ENCODE measurements at places on chromosomes 16 and 17. TPM values are rescaled to one million over a fixed set of nuclear protein-coding genes. Genes with fewer than 3 reads are reported as not detected.

ACSM2B gene
- total RNA-seq, result not detected

AGRP gene
- total RNA-seq, result not detected

TPSG1 gene
- total RNA-seq, result not detected

DNA sequence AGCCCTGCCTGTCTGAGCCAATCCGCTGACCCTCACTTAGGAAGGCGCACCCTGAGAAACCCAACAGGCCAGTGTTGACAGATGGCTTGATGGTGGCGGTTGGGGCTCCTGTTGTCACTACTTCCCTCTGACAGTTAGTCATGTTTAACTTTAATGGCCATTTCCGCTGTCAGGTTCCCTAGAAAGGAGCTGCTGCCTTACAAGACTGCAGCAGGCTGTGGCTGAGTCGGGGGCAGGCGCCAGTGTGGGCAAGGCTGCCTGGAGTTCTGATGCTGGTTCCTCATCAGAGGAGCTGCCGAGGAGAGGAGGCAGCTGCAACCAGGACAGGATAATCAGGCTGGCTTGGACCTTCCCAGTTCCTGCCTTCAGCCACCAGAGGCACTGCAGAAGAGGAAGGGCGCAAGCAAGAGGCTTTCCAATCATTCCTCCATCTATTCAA, 223.2 kb upstream of the DYNLRB2 start:
- no peaks in the 10 kb centered on the region for H3K36me3 ChIP-seq
- no peaks in the 10 kb centered on the region for H3K4me1 ChIP-seq
- no peaks in the 10 kb centered on the region for H3K27me3 ChIP-seq
- no peak overlapping the region for H3K4me3 ChIP-seq
- DNase-seq, result no peak

- H3K4me3 ChIP-seq, result peak within 1 kb of the TSS; percentile 29
- H3K36me3 ChIP-seq, result no peaks in the 10 kb centered on the region
- no peak within 1 kb of the TSS for H3K27ac ChIP-seq
- H3K27me3 ChIP-seq, result peaks cover 8% of the 10 kb centered on the region
- peaks cover 7% of the 10 kb centered on the region for H3K4me1 ChIP-seq
These were observed at the start of gene ACAP1 for GRCh38 chr17:7336240-7337175. Gene ACAP1 (plus strand): TSS chr17:7336529. CDS start chr17:7336735, 206 bp downstream.

DNA sequence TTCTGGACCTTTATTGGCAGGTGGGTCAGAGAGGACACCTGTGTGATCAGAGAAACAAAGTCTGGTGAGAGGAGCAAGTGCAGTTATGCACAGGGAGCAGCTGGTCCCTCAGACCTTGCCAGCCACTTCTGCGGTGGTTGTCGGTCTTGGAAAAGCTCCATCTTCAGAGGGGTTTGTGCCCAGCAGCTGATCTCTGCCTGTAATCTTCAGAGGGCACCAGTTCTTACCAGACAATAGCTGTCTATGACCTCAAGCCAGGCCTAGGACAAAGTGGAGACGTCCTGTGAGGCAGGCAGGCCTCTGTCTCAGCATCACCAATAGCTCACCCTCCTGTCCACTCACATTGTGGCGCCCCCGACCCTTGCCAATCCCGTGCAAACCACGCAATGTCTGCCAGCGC, 66.5 kb upstream of the TBX2 start:
- no peak overlapping the region for H3K27ac ChIP-seq
- no peaks in the 10 kb centered on the region for H3K27me3 ChIP-seq
- no peak overlapping the region for H3K4me3 ChIP-seq
- DNase-seq, result no peak
- no peaks in the 10 kb centered on the region for H3K36me3 ChIP-seq
- peaks cover 15% of the 10 kb centered on the region for H3K4me1 ChIP-seq

DNA sequence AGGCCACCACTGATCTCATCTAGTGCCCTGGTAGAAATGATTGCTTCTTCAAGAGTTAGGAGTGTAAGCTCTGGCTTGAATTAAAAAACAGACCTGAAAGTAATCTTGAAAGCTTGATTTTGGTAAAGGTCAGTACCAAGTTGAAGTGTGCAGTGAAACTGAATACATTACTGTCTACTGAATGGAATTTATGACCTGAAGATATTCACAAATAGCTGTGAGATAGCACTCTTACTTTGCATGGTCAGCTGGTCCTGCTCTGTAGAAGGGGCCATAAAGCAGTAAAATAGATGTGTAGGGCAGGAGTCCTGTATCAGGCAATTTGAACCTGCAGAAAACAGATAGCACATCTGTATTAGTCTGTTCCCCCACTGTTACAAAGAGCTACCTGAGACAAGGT, 78.6 kb downstream of the MYH13 start:
- H3K36me3 ChIP-seq, result no peaks in the 10 kb centered on the region
- H3K4me1 ChIP-seq, result peaks cover 14% of the 10 kb centered on the region
- peaks cover 5% of the 10 kb centered on the region for H3K27me3 ChIP-seq
- no peak overlapping the region for H3K4me3 ChIP-seq
- no peak overlapping the region for H3K27ac ChIP-seq

GRCh38 chr16:56284521-56284920, 93.2 kb downstream of the GNAO1 start:
- DNase-seq, result no peak
- no peaks in the 10 kb centered on the region for H3K36me3 ChIP-seq
- no peak overlapping the region for H3K27ac ChIP-seq
- no peaks in the 10 kb centered on the region for H3K27me3 ChIP-seq

- H3K4me3 ChIP-seq, result no peak overlapping the region
- H3K4me1 ChIP-seq, result peaks cover 50% of the 10 kb centered on the region
- H3K27me3 ChIP-seq, result no peaks in the 10 kb centered on the region
These were observed 13.7 kb downstream of the B9D1 start for GRCh38 chr17:19348806-19349205.

- no peaks in the 10 kb centered on the region for H3K27me3 ChIP-seq
- peaks cover 82% of the 10 kb centered on the region for H3K4me1 ChIP-seq
- H3K4me3 ChIP-seq, result no peak overlapping the region
- DNase-seq, result no peak
These were observed 6.5 kb downstream of the NFATC3 start for GRCh38 chr16:68091380-68092261.

- H3K4me3 ChIP-seq, result no peak overlapping the region
- no peaks in the 10 kb centered on the region for H3K36me3 ChIP-seq
- H3K27me3 ChIP-seq, result no peaks in the 10 kb centered on the region
- H3K27ac ChIP-seq, result no peak overlapping the region
- DNase-seq, result no peak
These were observed 6.2 kb upstream of the KRT12 start for GRCh38 chr17:40873255-40873654.

DNA sequence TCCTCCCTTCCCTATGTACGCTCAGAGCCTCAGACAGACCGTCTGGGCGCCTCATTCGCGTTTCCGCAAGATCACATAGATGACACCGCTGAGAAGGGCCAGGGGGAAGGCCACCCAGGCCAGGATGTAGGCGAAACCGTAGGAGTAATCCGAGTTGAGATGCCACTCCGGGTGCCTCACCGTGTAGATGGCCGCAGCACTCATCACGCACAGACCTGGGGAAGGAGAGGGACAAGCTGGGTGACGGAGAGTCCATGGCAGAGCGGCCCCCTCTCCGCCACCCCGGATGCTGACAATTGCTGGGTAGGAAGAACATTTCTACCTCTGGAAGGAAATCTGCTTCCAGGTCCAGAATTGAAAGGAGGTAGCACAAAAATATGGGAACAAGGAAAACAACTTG, 34.3 kb downstream of the PMP22 start:
- no peak for DNase-seq
- peaks cover 20% of the 10 kb centered on the region for H3K4me1 ChIP-seq
- no peak overlapping the region for H3K27ac ChIP-seq
- no peaks in the 10 kb centered on the region for H3K27me3 ChIP-seq
- H3K4me3 ChIP-seq, result no peak overlapping the region
- H3K36me3 ChIP-seq, result peaks cover 57% of the 10 kb centered on the region

- peaks cover 21% of the 10 kb centered on the region for H3K36me3 ChIP-seq
- H3K4me3 ChIP-seq, result no peak overlapping the region
- DNase-seq, result no peak
These were observed 32.0 kb downstream of the GSE1 start for GRCh38 chr16:85645021-85645589.

- H3K27ac ChIP-seq, result peak overlapping the region; percentile 75
- H3K36me3 ChIP-seq, result peaks cover 19% of the 10 kb centered on the region
- no peak overlapping the region for H3K4me3 ChIP-seq
- no peaks in the 10 kb centered on the region for H3K27me3 ChIP-seq
- H3K4me1 ChIP-seq, result peaks cover 21% of the 10 kb centered on the region
- no peak for DNase-seq
These were observed 23.4 kb downstream of the WWOX start for GRCh38 chr16:78122774-78123315.

HCRT gene
- not detected for total RNA-seq

WSCD1 gene
- total RNA-seq, result 1.4 TPM

DNA sequence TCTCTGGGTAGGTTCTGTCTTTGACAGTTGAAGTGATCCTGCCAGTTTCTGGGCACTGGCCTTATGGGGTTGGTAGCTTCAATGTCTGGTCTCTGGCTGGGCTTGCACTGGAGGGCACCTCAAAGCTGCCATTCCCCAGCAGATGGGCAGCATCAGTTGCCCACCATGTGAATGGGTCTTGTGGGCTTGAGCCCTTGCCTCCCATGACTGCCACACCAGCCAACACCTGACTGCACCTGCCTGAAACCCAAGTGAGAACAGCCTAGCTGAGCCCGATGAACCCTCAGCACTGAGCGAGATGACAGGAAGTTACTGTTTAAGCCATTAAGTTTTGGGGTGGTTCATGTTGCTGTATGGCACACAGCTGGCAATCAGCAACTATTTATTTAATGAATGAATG, 69.1 kb upstream of the AXIN2 start:
- DNase-seq, result no peak
- H3K4me1 ChIP-seq, result peaks cover 21% of the 10 kb centered on the region
- no peak overlapping the region for H3K4me3 ChIP-seq
- no peaks in the 10 kb centered on the region for H3K27me3 ChIP-seq
- H3K36me3 ChIP-seq, result no peaks in the 10 kb centered on the region

- H3K4me3 ChIP-seq, result peak overlapping the region; percentile 64
- DNase-seq, result peak; percentile 81
- peak overlapping the region; percentile 67 for H3K27ac ChIP-seq
- H3K4me1 ChIP-seq, result peaks cover 19% of the 10 kb centered on the region
- H3K27me3 ChIP-seq, result no peaks in the 10 kb centered on the region
- H3K36me3 ChIP-seq, result no peaks in the 10 kb centered on the region
These were observed 532 bp downstream of the ARRB2 start for GRCh38 chr17:4710693-4711634.

- peak overlapping the region; percentile 78 for H3K27ac ChIP-seq
- H3K4me1 ChIP-seq, result peaks cover 24% of the 10 kb centered on the region
- H3K36me3 ChIP-seq, result peaks cover 20% of the 10 kb centered on the region
These were observed 825 bp downstream of the HEATR6 start for GRCh38 chr17:60077672-60078519.

DNA sequence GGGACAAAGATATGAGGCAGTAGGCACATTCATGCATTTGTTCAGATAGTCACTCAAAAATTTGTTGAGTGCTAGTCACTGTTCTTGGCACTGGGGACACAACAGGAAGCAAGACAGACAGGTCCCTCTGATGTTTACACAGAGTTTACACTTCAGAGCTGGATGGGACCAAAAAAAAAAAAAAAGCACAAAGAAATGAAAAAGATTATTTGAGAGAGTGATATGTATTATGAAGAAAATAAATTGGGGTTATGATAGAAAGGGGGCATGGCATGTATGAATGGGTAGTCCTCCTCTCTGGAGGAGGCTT, 3.5 kb upstream of the YPEL2 start:
- H3K4me3 ChIP-seq, result no peak overlapping the region
- H3K36me3 ChIP-seq, result no peaks in the 10 kb centered on the region
- no peaks in the 10 kb centered on the region for H3K27me3 ChIP-seq
- no peak for DNase-seq

- H3K4me3 ChIP-seq, result no peak overlapping the region
- no peak for DNase-seq
- H3K27me3 ChIP-seq, result no peaks in the 10 kb centered on the region
- no peak overlapping the region for H3K27ac ChIP-seq
- peaks cover 49% of the 10 kb centered on the region for H3K36me3 ChIP-seq
- H3K4me1 ChIP-seq, result peaks cover 11% of the 10 kb centered on the region
These were observed 45.6 kb downstream of the ADCY7 start for GRCh38 chr16:50311891-50312501.

GRCh38 chr16:88922114-88922825, 54.7 kb downstream of the CBFA2T3 start:
- H3K4me1 ChIP-seq, result peaks cover 77% of the 10 kb centered on the region
- peaks cover 16% of the 10 kb centered on the region for H3K27me3 ChIP-seq
- peak overlapping the region; percentile 25 for H3K27ac ChIP-seq
- H3K36me3 ChIP-seq, result no peaks in the 10 kb centered on the region
- peak overlapping the region; percentile 2 for H3K4me3 ChIP-seq
- DNase-seq, result peak; percentile 85

CLEC18C gene
- not detected for total RNA-seq

- peak overlapping the region; percentile 30 for H3K27ac ChIP-seq
- peak; percentile 54 for DNase-seq
- H3K36me3 ChIP-seq, result peaks cover 35% of the 10 kb centered on the region
- H3K4me3 ChIP-seq, result no peak overlapping the region
- peaks cover 3% of the 10 kb centered on the region for H3K4me1 ChIP-seq
These were observed 13.8 kb downstream of the AANAT start for GRCh38 chr17:76481071-76481655.

- H3K27me3 ChIP-seq, result no peaks in the 10 kb centered on the region
- H3K4me1 ChIP-seq, result peaks cover 41% of the 10 kb centered on the region
- no peaks in the 10 kb centered on the region for H3K36me3 ChIP-seq
- DNase-seq, result peak; percentile 88
These were observed 10.3 kb downstream of the CDRT4 start for GRCh38 chr17:15456972-15457722.

DNA sequence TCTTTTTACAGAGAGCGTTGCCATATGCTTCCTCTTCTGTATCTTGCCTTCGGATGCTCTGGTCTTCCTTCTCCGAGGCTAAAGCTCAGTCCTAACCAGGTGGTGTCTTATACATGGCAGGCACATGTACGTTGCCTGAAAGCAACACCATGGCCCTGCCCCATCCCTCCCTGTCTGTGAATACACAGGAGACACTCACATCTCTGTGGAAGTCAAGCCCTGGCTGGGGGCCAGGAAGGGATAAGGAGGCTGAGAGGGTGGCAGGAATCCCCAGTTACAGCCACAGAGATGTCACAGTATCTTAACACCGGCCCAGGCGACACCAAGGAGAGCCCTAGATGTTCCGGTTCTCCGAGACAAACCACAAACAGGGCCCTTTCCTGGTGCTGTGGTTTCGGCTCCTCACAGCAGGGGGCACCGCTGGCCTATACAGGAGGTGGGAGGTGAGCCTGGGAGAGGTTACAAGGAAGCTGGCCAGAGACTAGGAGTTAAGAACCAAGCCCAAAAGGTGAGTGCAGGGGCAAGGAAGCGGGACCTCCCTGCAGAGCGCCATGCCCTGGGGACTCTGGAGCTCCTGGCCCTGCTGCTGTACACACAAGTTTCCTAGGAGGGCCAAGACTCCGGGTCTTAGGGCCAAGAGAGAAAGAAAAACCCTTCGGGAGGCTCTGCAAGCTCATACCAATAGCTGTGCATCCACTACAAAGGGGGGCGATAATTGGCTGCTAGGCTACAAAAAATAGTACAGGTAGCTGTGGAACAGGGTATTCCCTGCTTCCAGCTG, 41.7 kb downstream of the SRL start:
- no peaks in the 10 kb centered on the region for H3K27me3 ChIP-seq
- H3K36me3 ChIP-seq, result no peaks in the 10 kb centered on the region
- no peak overlapping the region for H3K4me3 ChIP-seq
- no peak for DNase-seq
- peaks cover 8% of the 10 kb centered on the region for H3K4me1 ChIP-seq

Data from suprapubic skin (tissue), 4 donors.